HFF-Myc (cell line): ENCODE measurements at places on chromosomes 1 and 21.

DNA sequence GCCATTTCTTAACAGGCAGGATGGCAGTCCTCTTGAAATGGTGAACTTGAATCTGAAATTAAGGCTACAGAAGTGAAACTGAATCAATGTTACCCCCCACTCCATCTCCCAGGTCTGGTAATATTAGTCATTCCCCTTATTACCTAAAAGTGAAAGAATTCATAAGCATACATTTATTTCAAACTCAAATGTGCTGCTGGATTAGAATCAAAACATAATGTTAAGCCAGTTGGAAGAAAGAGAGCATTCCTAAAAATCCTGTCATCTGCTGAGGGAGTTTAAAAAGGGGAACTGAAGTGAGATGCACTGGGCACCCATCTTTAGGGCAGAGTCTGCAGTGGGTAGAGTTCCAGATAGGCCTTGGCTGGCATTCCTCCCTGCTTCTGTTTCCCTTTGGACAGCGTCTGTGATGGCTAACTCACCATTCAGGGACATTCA lies 17.4 kb downstream of the KIAA0319L start:
- DNase-seq, result no peak

DNA sequence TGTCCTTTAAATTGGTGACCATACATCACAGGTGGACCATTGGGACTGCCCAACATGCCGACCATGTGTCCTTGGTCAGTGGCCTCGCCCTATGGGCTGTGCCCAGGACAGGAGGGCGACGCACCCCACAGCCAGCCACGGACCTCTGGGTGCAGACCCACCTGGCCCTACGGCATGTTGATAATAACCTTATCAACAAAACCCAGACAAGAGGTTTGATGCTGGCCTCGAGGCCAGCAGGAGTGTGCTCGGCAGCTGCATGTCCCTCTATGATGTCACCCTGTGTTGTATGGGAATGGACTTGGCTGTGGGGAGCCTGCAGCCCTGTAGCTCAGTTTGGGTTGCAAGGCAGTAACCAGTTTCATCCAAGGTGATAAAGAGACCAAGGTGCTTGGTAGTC lies 32.1 kb downstream of the SLC37A1 start:
- DNase-seq, result no peak

DNA sequence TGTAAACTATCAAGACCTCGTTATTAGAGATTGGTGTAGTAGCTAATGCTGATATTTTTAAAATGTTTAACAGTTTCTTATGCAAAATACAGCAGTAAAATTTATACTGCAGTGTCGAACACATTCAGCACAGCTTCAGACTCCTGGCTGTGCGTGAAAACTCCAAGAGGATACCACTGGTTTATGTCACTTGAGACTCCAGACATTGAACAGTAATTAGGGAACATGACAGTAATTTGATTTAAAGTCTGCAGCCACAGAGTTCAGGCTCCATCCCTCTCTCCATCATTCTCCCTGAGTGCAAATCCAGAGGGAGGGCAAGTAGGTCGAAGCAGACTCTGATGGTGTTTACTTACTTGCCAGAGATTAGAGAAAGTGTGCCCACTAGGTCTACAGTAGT lies 94.2 kb downstream of the AK5 start:
- no peak for DNase-seq

DNA sequence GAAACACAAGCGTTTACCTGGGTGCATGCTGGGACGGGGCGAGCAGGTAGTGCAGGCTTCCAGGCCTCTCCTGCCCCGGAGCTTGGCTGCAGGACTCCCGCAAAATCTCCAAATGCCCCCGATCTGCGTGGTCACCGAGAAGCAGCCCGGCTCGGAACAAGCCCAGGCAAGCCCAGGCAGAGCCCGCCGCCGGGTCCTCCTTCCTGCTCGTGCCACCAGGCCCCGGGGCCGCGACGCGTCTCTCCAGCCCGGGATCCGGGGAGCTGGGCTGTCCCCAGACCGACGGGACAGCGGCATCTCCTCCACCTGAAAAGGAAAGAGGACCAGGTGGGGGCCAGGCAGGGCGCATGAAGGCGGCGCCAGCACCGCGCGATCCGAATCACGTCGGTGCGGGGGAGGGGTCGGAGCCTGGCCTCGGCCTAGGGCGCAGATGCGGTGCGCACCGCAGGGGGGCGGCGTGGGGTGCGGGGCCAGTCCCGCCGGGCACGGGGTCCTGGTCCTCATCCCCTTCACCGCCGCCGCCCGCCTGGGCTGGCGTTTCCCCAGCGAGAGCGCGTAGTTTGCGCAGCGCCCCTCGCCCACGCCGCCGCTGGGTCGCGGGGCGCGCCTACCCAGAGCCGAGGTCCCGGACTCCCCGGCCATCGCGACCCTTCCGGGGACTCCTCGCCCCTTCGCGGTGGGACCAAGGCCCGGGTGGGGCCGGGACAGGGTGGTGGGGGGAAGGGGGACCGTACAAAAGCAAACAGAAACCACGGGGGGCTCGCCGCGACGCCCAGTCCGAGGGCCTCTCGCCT lies 52.4 kb upstream of the H6PD start:
- DNase-seq, result no peak

DNA sequence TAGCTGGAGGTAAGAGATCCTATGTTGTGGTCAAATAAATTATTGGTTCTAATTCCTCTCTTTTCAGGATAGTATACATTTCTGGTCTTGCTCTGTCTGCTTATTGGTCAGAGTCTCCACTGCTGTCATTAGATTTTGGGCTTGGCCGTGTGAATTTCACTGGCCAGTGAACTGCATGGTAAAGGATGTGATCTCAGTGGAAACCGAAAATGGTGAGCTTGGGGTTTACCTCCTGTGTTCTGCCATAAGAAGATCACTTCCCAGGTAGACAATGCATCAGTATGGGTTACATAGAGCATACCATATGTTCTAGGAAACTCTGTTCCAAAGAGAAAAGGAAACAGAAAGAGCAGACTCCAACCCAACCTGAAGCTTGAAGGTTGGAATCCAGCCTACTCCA lies 1123.3 kb upstream of the B3GALT2 start:
- no peak for DNase-seq

DNA sequence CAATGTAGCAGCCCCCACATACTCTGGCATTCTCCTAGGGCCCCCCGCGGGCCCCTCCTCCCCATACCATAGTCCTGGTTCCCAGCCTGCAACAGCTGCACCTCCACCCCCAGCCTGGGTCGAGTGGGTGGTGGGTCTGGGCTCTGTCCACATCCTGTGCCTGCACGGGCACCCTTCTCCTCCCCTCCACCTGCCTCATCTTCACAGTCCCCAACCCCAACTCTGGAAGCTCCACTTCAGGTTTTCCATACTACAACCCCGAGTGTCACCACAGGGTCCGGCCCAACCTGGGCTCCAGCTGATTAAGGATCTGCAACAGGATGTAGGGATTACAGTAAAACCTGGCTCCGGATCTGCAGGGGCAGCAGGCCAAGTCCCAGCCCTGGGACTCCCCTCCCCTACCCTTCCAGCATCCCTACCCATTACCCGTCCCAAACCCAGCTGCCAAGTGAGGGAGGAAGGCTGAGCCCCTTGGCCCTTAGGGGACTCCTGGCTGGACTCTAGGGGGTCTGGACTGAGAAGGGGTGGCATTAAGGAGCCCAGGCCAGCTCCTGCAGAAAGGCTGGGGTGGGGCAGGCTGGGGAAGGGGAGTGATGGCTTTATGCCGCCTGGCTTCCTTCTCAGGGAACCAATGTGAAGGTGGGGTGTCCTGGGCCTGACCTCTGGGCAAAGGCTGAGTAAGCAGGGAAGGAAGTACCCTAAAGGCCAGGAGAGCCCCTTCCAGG lies 116.8 kb downstream of the CASZ1 start:
- DNase-seq, result peak; percentile 16

DNA sequence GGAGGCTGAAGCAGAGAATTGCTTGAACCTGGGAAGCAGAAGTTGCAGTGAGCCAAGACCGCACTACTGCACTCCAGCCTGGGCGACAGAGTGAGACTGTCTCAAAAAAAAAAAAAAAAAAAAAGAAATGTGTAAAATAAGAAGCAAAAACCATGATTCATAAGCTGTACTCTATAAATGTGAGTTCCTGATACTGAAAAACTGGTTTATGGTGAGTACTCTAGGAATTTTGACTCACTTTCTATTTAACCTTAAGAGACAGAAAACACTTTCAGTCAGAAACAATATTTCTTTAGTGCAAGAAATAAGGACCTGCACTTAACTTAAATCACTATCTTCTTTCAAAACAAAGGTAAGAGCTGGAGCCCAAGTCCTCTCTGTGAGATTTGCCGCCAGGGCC lies 19.9 kb upstream of the POU2F1 start:
- DNase-seq, result no peak

DNA sequence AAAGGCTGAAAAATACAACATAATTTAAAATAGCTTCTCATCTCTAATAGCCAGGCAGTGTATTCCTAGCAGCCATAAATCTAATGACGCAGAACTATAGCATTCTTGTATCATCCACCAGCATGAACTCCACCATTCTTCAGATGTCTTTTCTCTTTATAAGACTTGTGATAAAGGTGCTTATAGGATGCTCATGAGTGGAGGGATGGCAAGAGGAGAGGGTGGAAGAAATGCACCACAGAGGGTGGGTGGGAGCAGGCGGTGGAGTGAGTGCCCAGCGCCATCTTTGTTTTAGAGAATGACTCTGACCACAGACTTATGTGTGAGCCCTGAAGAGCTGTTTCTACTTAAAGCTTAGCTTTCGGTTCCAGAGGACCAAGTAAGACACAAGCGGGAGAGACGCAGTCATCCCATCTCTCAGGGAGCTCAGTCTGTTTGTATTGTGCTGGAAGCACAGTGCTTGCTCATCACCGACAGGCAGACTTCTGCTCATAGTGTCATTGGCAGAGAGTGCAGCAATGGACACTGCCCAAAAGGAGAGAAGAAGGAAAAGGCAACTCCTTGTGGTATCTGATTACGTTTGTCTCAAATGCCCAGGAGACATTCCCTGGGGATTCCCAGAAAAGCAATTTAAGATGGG lies 65.6 kb downstream of the KCNJ15 start:
- no peak for DNase-seq

DNA sequence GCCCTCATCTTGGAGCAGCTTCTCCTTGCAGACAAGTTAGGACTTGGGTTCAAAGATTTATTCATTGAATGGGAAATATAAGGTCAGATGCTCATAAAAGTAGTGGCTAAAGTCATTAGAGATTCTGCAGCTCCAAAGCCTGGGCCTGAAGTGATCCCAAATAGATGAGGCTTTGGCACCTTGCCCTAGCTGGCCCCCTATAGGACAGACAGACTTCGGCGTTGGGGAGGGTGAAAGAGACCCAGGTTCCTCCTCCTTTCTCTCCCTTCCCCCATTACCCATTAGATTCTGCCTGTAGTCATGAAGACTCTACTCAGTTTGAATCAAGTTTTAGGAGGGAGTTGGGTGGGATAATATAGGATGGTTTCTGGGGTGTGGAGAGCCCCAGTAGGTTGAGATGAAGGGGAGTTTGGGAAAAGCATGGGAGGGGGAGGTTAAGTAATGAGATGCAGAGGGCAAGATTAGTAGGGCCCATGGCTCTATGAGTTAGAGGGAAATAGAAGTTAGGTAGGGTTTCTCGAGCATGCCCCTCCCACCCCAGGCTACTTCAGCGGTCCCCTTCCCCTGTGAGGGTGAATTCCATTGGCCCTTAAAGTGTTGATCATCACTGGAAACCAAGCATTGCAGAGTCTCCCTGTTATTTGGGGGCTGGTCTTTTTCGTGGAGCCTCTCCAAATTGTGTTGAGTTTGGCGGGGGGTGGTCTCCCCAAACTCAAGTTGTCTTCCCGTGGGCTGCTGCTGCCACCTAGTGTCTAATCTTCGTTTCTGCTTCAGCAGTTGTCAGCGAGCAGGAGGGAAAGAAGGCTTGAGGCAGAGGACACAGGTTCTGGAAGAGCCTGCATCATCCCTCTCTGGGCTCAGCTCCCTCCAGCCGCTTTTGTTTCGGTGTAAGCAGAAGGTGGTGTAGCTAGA lies 2.1 kb upstream of the AHDC1 start:
- no peak for DNase-seq

DNA sequence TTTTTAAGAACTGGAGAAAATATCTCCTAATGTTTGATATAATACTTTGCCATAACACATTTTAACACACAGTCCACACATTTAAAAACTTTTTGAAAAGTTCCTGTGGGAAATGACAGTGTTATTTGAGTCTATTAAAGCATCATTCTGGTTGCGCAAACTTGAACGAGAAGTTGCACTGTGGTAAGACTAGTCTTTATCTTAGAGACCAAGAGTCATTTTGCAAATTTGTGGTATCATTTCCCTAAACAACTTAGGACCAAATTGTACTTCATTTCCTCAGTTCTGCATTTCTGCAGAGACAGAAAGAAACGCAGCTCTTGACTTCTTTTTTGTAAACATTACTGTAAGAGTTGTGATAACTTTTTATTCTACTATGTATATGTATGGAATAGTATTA lies at the start of gene RGS18:
Gene RGS18, plus strand, starts transcription at position 282 of the 400 bp plus-strand sequence. CDS start 176 bp downstream, outside the sequence.
- DNase-seq, result no peak

GRCh38 chr1:206734499-206735142 lies 36.0 kb upstream of the IL19 start:
- DNase-seq, result no peak

DNA sequence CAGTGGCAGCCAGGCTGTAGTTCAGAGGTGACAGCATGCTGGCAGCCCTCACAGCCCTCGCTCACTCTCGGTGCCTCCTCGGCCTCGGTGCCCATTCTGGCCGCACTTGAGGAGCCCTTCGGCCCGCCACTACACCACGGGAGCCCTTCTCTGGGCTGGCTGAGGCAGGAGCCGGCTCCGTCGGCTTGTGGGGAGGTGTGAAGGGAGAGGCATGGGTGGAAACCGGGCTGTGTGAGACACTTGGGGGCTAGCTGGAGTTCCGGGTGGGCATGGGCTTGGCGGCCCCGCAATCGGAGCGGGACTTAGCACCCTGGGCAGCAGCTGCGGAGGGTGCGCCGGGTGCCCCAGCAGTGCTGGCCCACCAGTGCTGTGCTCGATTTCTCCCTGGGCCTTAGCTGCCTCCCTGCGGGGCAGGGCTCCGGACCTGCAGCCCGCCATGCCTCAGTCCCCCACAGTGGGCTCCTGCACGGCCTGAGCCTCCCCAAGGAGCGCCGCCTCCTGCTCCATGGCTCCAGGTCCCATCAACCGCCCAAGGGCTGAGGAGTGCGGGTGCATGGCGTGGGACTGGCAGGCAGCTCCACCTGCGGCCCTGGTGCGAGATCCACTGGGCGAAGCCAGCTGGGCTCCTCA lies 396.8 kb downstream of the FAM72C start:
- no peak for DNase-seq

DNA sequence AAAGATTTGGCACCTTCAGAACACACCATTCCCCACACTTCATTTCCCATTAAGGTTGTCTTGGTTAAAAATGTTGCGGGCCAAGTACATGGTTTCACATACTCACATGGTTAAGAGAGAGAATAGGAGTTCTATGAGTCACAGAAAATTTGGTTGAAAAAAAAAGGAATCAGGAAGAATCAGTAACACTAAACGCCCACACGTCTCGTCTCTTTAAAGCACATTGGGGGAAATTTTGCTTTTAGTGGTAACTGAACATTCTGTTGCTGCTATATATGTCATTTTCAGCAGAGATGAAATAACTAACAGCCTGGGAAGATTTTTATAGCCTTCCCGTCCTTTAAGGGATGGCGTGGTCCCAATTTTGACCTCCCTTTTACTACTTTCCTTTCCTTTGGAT lies 132.9 kb upstream of the ERG start:
- peak; percentile 30 for DNase-seq

GRCh38 chr21:19683492-19683891 lies 1279.9 kb upstream of the TMPRSS15 start:
- DNase-seq, result no peak
